ENCODE measurements at places on chromosomes 2 and 18. TPM values are rescaled to one million over a fixed set of nuclear protein-coding genes. Genes with fewer than 3 reads are reported as not detected.

KIF1A gene
- not detected for total RNA-seq

TUBB8B gene
- not detected for total RNA-seq

NXPH2 gene
- 0.37 TPM for total RNA-seq

AKAIN1 gene
- not detected for total RNA-seq

OXER1 gene
- total RNA-seq: 0.44 TPM

FMNL2 gene
- 34.6 TPM for total RNA-seq

TRAF3IP1 gene
- total RNA-seq: 15.9 TPM
